NCI-H2081 treated with DMSO at 0.1 percent for 48 hours (cell line): ENCODE measurements at places on chromosomes 7 and 10.

GRCh38 chr10:128563387-128563786 lies 437.2 kb upstream of the MKI67 start:
- no peak for DNase-seq

DNA sequence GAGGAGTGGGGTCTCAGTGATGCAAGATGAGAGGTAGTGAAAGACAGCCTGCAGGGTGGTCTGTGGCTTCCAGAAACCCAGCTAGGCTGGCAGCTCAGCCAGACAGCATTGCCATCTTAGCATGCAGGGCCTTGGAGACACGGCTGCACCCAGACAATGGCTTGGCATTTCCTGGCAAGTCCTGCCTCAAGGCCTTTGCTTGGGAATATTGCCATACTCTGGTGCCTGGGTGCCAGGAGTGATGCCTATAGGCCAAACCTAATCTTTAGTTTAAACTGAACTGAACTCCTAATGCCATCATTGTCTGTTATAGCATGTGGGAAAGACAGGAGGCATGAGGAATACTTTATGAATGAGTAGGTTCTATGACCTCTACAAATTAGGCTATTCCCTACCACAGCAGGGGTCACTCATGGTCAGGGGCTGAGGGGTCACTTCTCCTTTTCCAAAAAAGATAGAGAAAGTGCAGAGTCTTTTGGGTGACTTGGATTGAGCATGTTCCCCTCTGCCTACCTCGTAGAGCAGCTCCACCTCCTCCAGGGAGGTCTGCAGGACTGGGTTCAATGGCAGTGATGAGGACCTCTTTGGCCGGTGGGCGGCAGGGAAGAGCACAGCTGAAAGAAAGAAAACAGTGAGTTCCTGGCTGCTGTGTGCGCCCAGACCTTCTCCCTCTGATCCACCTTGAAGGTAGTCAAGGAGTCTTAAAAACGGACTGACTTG lies 8.8 kb upstream of the SLC13A4 start:
- DNase-seq, result no peak

DNA sequence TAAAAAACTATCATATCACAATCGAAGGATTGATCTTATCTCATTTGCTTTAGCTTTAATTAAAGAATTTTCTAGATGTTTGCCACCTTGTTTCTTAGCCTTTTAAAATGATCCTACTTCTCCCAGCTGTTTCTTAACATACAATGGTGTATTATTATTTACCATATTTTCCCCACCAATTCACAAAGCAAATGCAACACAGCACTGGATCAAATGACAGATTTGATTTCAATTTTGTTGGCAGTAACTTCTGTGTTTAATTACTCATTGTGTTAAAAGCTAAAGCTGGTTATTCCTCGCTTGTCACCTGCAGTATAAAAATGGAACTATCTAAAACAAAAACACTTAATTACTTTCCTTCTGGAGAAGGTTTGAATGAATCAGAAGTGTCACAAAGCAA lies 19.6 kb downstream of the SVIL start:
- DNase-seq, result no peak

DNA sequence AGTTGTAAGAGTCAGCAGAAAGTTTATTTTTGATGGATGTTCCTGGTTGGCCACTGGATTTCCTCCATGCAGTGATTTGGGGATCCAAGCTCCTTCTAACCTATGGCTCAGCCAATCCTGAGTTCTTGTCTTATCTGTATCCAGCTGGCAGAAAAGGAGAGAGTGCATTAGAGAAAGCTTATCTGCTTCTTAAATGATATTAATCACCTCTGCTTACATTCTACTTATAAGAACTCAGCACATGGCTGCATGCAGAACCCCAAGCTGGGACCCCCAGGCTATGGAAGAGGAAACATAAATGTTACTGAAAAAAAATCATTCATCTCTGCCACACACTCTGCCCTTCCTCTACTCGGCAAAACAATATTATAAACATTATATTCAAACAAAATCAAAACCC lies 739.8 kb upstream of the AUTS2 start:
- DNase-seq, result no peak

- DNase-seq, result no peak
Measured at GRCh38 chr10:31953080-31953479, 24.4 kb upstream of the ARHGAP12 start.

- no peak for DNase-seq
Measured at GRCh38 chr10:119659951-119660350, 8.8 kb downstream of the BAG3 start.

GRCh38 chr7:18684916-18685315 lies 189.4 kb downstream of the HDAC9 start:
- no peak for DNase-seq

GRCh38 chr10:86261941-86262687 lies 104.5 kb downstream of the GRID1 start:
- DNase-seq, result peak; percentile 7

- no peak for DNase-seq
Measured at GRCh38 chr10:21293518-21294356, 231.7 kb downstream of the SKIDA1 start.

DNA sequence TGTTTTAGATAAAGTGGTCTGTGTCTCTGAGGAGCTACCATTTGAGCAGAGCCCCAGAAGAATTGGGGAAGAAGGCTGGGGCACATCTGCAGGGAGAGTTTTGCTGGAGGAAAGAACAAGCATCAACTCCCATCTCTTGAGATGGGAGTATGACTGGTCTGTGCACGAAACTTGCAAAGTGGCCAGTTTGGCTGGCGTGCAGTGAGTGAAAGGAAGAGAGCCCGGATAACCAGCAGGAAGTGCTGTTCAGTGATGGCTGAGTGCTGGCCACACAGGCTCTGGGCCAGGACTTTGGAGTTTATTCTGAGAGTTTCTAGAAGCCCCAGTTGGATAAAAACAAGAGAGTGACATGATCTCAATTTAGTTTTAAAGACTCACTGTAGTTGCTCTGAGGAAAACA lies 34.4 kb upstream of the SVIL start:
- DNase-seq, result no peak

DNA sequence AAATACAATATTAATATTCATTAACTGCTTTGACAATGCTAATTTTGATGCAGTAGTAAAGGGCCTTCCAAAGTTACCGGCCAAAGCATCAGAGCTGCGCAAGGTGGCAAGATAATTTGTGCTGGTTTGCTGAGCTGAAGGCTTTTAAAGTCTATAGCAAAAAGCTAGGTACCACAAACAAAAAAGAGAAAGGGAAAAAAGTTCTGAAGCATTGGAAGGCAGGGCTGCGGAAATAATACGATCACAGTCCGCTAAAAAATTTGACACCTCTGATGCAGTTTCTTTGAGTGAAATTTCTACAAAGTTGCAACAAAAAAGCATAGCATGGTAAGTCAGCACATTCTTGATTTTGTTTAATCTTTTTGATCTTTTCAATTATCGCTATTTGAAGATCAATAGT lies 175.6 kb downstream of the TCF7L2 start:
- DNase-seq, result no peak

DNA sequence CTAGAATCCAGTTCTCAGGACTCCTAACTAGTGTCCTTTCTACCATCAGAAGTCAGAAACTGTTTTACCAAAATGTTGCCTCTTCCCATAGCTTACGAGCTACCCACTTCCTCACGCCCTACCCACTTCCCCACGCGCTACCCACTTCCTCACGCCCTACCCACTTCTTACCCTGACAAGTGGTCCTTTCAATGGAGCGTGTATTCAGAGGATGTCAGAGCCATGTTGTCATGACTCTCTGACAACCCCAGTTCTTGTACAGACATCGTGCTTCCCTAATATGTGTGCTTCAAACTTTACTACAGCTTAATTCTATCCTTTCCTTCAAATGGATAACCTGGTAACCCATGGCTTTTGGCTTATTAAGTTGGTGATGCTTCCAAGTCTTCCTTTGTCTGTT lies 84.8 kb upstream of the PHF14 start:
- no peak for DNase-seq

DNA sequence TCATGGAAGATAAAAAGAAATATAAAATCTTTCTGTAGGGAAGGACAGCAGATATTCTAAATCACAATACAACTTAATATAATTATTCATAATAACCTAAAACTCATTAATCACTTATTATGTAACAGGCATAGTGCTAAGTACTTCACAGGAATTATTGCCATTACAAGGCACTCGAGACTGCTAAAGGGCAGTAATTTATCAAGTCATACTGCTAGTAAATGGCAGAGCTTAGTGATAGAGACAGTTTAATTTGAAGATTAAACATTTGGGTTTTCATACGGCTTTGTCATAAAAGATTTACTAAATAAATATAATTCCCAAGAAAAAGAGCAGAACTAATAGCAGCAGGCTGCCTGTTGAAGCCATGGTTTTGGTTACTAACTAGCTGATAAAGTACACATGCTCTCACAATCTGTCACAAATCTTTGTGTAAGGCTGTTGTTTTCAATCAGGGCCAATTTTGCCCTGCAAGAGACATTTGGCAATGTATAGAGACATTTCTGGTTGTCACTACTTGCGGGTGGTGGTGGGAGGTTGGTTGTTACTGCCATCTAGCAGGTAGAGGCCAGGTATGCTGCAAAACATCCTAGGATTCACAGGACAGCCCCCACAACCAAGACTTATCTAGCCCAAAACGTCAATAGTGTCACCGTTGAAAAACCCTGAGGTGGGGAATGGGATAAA lies 233.3 kb upstream of the CACNA2D1 start:
- peak; percentile 87 for DNase-seq

DNA sequence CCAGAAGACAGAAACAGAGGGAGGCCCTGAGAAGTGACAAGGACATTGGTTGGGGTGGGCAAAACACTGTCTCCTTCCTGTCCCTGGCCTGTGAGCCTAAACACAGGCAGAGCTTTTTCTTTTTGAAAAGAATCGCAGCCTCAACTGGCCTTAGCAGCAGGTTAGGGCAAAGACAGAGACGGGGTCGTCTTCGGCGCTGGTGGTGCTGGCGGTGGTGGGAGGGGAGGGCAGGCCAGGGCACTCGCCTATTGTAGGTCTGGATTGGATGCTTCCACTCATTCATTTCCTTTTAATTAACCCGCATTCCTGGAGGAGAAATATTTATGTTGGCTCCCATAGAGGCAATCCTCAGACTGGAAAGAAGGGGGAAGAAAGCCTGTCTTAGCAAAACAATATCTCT lies 22.6 kb downstream of the WNT8B start:
- DNase-seq, result no peak

- no peak for DNase-seq
Measured at GRCh38 chr10:30559180-30559579, 70.4 kb downstream of the LYZL2 start.

DNA sequence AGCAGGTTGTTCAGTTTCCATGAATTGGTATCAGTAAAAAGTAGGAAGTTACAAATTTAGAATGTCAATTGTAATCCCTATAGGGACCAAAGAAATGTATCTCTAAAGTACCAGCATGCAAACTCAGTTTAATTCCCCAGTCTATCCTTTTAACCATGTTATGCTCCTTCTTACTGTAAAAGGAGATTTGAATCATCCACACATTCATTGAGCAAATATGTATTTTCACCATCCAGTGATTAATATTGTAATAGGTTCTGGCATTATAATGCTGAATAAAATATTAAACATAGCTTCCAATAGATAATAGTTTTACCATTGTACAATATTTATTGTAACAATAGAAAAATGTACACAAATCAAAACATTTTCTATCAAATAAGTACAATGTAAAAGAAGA lies 228.2 kb upstream of the SEMA3A start:
- no peak for DNase-seq

DNA sequence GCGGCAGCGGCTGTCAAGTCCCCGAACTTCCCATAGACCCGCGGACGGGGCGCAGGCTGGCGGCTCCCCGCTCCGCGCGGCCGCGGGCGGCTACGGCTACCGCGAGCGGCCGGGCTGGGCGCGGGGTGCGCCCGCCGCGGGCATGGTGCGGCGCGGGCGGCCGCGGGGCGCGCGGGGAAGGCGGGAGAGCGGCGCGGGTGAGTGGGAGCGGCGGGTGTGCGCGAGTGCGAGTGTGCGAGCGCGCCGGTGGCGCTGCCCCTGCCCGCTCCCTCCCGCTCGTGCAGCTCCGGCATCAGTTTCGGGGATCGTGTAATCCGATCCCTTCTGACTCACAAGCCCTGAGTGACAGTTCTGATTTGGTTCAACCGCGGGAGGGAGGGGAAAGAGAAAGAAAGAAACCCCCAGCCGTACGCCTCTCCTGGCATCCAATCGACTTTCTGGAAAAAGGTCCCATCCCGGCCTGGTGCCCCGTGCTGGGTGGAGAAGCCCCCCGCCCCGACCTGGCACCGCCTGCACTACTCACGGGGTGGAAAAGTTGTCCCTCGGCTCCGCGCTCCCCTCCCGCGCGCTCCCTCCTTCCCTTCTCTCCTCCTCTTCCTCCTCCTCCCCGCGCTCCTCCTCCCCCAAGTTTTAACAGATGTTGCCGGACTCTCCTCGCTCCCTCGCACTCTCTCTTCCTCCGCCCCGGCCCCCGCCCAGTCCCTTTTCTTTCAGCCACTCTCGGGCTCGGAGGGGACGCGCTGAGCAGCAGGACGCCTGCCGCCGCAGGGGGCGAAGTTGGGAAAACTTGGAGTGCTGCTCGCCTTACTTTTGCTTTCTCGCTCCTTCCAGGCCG lies at the start of gene GLI3:
GLI3 (minus strand) TSS at position 234 of the 835 bp plus-strand sequence. CDS start 13,956 bp downstream, outside the sequence.
- DNase-seq, result no peak

GRCh38 chr7:6917258-6917657 lies 91.2 kb upstream of the CCZ1B start:
- DNase-seq, result no peak

GRCh38 chr10:4650582-4650981 lies 175.4 kb upstream of the AKR1E2 start:
- no peak for DNase-seq

DNA sequence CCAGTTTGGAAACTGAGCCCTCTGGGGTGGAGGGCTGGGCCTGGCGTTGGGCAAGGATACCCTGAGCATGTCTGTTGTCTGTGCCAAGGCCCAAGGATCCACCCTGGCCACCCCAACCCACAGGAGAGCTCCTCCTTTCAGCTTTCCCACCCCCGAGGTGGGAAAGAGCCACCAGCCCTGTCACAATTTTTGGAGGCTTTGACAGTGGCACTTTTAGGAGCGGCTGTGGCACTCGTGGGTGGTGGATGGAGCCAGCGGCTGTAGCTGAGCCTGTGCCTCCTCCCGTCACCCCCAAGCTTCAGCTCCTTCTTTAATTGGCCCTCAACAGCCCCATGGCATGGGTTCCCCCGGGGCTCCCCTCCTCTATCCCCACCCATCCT lies 18.2 kb upstream of the ZNF862 start:
- no peak for DNase-seq

DNA sequence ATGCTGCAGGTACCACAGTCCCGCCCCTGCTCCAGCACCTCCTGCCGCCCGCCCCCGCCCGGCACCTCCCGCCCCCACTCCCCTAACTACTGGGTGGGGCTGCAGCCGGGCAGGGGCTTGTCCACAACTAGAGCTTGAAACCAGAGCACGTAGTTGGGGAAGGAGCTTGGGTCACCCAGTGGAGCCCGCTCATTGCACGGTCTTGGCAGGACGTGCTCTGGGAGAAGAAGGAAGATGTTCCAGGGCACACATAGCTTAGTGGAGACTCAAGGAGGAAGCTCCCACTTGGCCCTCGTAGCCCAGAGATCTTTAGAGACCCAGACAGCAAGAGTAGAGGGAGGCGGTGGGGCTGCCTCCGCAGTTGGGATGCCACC lies 692 bp downstream of the IGFBP1 start:
- no peak for DNase-seq

- DNase-seq, result no peak
Measured at GRCh38 chr7:50953303-50953702, 170.6 kb upstream of the GRB10 start.
